ENCODE measurements at places on chromosomes 16 and 17. TPM values are rescaled to one million over a fixed set of nuclear protein-coding genes. Genes with fewer than 3 reads are reported as not detected.

GRCh38 chr16:58492066-58492465 is 7.9 kb upstream of the NDRG4 start:
- H3K4me3 ChIP-seq, result no peak overlapping the region
- DNase-seq, result no peak
- H3K27me3 ChIP-seq, result no peaks in the 10 kb centered on the region
- no peaks in the 10 kb centered on the region for H3K36me3 ChIP-seq
- peaks cover 55% of the 10 kb centered on the region for H3K4me1 ChIP-seq

The TANGO6 gene
- 8.8 TPM for total RNA-seq

GRCh38 chr17:40793832-40794231 is 5.9 kb downstream of the KRT28 start:
- no peaks in the 10 kb centered on the region for H3K36me3 ChIP-seq
- peaks cover 27% of the 10 kb centered on the region for H3K27me3 ChIP-seq
- H3K27ac ChIP-seq, result no peak overlapping the region
- no peak for DNase-seq
- H3K4me3 ChIP-seq, result no peak overlapping the region

GRCh38 chr17:7987112-7987893 is 15.1 kb upstream of the GUCY2D start:
- no peaks in the 10 kb centered on the region for H3K36me3 ChIP-seq
- DNase-seq, result no peak
- no peak overlapping the region for H3K4me3 ChIP-seq
- no peak overlapping the region for H3K27ac ChIP-seq
- H3K27me3 ChIP-seq, result peaks cover 12% of the 10 kb centered on the region

The KCNJ2 gene
- total RNA-seq, result 57.3 TPM

DNA sequence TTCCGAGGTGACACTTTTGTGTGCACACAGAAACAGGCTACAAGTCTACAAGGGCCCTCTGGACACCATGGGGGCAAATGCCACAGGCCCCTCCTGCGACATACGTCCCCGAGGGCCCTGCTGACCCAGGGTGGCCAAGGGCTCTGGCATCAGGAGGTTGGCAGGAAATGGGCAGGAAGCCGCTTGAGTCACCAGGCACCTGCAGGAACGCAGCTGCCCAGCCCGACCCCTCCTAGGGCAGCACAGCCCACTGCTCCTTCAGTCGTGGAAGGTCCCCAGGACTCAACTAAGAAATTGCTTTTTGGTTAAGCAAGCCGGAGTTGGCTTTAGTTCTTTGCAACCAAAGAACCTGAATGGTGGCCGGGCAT is 8.1 kb downstream of the CORO7 start:
- H3K27me3 ChIP-seq, result no peaks in the 10 kb centered on the region
- no peak overlapping the region for H3K4me3 ChIP-seq
- H3K36me3 ChIP-seq, result peaks cover 39% of the 10 kb centered on the region
- peaks cover 46% of the 10 kb centered on the region for H3K4me1 ChIP-seq
- H3K27ac ChIP-seq, result no peak overlapping the region
- DNase-seq, result no peak

The CCDC47 gene
- total RNA-seq, result 90.8 TPM

DNA sequence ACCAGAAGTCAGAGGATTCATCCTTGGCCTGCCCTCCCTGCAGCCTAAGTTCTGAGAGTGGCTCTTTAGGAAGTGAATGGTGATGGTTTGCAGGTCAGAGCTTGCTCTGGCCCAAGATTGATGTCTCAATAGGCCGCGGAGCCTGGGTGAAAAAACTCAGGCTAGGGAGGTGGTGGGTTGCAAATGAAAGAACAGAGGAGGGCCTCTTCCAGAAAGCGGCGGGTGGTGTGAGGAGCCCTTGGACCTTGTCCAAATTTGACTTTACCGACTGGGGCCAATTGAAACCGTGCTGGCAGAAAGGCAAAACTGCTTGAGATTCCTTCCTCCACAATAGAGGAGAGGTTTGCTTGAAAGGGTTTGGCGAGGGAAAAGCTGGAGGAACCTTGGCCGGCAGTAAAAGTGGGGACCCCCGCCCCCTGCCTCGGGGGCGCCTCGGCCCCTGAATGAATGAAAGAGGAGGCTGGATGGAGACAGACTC is 331.3 kb downstream of the SEC14L1 start:
- peak; percentile 63 for DNase-seq
- peak overlapping the region; percentile 16 for H3K4me3 ChIP-seq
- no peaks in the 10 kb centered on the region for H3K36me3 ChIP-seq
- peak overlapping the region; percentile 84 for H3K27ac ChIP-seq
- peaks cover 94% of the 10 kb centered on the region for H3K4me1 ChIP-seq

DNA sequence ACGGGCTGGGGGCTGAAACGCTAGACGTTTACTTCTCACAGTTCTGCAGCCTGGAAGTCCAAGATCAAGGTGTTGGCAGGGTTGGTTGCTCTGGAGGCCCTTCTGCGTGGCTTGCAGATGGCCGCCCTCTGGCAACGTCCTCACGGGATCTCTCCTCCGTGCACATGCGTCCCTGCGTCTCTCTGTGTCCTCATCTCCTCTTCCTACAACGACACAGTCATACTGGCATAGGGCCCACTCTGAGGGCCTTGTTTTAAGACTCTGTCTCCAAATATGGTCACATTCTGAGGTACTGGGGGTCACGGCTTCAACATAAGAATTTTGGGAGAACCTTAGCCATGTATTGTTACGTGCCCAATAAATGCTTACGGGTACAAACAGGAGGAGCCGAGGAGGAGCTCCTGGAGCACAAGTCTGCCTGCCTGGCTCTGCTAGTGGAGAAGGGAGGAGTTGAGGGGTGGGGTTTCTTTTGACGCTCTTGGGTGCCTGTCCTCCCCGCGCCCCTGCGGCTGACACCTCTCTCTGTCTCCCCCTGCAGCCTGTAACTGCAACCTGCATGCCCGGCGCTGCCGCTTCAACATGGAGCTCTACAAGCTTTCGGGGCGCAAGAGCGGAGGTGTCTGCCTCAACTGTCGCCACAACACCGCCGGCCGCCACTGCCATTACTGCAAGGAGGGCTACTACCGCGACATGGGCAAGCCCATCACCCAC is 141.1 kb downstream of the NTN1 start:
- no peaks in the 10 kb centered on the region for H3K36me3 ChIP-seq
- no peak overlapping the region for H3K4me3 ChIP-seq
- no peak for DNase-seq
- H3K4me1 ChIP-seq, result no peaks in the 10 kb centered on the region

The TNK1 gene
- total RNA-seq, result 1.5 TPM

DNA sequence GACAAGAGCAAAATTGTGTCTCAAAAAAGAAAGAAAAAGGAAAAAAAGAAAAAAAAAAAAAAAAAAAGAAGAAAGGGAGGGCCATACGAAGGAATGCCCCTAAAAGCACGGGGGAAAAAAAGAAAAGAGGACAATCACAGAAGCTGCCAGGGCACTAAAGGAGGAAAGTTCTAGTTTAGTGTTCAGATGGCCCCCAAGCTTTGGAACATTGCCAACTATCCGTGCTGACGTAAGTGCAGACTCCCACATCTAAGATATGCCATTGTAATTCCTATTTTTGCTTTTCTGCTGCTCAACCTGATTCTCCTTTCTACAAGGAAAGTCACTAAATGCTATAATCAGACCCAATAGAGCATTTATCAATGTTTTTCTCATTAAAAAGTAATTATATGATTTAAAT is 842.1 kb downstream of the KCNJ2 start:
- DNase-seq, result no peak
- no peaks in the 10 kb centered on the region for H3K4me1 ChIP-seq
- no peak overlapping the region for H3K4me3 ChIP-seq
- H3K27ac ChIP-seq, result no peak overlapping the region

DNA sequence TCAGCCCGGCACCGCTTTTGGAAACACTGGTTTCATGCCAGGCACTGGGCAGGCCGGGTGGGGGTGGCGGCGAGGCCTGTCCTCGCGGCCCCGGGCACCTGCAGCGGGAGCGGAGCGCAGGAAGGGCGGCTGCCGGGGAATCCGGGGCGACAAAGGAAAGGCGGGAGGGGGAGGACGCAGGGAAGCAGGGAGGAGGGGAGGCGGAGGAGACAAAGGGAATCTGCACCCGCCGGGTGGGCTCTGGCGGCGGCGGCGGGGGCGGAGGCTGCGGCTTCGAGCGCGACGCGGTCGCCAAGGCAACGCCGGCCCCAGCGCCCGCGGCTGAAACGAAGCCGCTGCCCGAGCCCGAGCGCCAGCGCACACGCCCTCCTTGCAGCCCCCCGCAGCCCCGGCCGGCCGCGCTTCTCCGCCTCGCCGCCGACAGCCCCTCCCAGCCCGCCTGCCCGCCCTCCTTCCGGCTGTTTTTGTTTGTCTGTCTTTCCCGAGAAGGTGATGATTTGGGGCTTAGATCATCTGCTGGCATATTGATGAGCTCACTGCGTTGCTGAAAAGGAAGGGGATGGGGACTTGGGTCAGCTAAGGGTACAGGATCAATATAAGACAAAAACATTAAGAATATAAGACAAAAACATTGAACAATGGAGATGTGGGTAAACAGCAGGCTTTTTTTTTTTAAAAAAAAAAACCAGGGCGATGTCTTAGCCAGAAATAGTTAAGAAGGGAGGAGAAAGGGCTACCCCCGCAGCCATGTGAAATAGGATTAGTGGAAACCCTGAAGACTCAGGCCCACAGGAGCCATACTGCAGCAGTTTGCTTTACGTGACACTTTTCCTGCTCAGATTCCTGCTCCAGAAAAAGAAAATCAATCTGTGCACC is 32.7 kb downstream of the CDK5R1 start:
- peak; percentile 62 for DNase-seq
- H3K36me3 ChIP-seq, result no peaks in the 10 kb centered on the region
- peak overlapping the region; percentile 59 for H3K27ac ChIP-seq
- H3K27me3 ChIP-seq, result no peaks in the 10 kb centered on the region

DNA sequence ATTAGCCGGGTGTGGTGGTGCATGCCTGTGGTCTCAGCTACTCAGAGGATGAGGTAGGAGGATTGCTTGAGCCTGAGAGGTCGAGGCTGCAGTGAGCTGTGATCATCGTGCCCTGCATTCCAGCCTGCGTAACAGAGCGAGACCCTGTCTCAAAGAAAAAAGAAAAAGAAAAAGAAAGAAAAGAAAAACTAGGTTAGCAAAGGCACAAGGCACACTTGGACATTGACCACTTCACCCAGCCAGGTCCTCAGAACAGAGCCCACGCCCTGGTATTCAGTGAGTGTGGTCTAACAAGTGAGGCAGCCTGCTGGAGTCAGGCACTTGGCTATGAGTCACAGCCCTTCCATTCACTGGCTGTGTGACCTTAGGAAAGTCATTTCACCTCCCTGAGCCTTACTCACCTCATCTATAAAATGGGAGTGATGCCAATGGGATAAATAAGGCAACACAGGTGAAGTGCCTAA is 10.4 kb downstream of the MILR1 start:
- no peak overlapping the region for H3K27ac ChIP-seq
- H3K27me3 ChIP-seq, result no peaks in the 10 kb centered on the region
- no peak overlapping the region for H3K4me3 ChIP-seq
- no peak for DNase-seq
- H3K36me3 ChIP-seq, result no peaks in the 10 kb centered on the region

- no peaks in the 10 kb centered on the region for H3K27me3 ChIP-seq
- no peak overlapping the region for H3K4me3 ChIP-seq
- H3K36me3 ChIP-seq, result no peaks in the 10 kb centered on the region
- no peaks in the 10 kb centered on the region for H3K4me1 ChIP-seq
- H3K27ac ChIP-seq, result no peak overlapping the region
Observed at GRCh38 chr17:16181581-16181980, 33.8 kb downstream of the NCOR1 start.

The KRTAP4-6 gene
- not detected for total RNA-seq

DNA sequence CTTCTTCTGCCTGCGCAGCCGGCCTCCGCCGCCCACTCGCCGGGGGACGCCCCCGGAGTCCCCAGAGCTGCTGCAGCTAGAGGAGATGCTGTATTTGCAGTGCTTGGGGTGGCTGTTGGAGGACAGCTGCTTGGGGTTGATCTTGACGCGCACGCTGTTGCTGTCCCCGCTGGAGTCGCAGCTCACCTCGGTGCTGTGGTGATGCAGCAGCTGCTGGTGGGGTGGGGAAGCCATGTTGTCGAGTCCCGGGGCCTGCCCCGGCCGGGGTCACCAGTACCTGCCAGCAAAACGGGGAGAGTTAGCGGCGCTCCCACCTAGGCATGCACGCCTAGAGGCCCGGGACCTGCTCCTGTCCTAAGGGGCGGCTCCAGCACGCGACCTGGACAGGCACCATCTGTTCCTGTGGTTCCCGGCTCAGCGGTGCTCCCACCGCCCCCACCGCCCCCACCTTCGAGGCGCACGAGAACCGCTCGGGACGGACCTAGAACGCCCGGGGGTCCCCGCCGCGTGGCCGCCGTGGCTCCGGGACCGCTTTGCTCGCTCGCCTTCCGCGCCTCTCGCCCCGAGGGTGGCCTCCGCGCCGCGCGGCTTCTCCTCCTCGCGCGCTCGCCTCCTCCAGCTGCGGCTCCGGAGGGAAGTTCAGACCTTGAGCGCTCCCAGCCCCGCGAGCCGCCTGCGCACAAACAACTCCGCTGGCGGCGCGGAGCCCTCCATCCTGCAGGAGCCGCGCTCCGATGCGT is 863 bp downstream of the ADCY9 start:
- peak overlapping the region; percentile 56 for H3K4me3 ChIP-seq
- H3K36me3 ChIP-seq, result no peaks in the 10 kb centered on the region
- no peaks in the 10 kb centered on the region for H3K27me3 ChIP-seq
